ENCODE measurements at places on chromosomes 2 and 18.

GRCh38 chr18:1294229-1294628 is 389.6 kb downstream of the ADCYAP1 start:
- no peak for DNase-seq

DNA sequence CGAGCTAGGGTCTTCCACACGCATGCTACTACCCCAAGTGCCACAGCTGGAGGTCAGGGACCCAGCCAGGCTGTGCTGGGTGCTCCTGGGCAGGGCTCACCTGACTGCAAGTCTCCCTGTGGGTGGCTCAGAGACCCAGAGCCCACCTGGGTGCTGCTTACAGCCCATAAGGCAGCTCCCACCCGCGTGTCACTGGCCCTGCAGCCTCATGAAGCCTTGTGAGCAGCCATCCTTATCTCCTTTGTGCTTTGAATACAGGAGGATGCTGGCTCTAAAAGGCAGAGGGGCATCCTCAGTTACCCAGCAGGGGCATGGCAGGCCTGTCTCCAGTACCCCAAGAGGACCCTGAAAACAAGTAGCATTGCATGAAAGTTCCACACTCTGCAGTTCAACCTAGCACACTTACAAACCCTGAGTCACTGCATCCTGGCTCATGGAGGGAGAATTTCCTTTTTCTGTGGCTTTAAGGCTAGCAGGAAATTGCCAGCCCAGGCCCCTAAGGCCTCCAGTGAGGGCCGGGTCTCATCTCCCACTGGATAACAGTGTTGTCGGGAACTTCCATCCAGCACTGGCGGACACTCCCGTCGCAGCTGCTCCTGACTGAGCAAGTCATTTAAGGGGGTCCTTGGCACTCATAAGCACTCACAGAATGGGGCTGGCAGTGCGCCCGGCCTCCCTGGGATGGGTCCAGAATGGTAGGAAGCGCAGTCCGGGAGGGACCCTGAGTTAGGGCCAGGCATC is 137.1 kb downstream of the RPIA start:
- no peak for DNase-seq

DNA sequence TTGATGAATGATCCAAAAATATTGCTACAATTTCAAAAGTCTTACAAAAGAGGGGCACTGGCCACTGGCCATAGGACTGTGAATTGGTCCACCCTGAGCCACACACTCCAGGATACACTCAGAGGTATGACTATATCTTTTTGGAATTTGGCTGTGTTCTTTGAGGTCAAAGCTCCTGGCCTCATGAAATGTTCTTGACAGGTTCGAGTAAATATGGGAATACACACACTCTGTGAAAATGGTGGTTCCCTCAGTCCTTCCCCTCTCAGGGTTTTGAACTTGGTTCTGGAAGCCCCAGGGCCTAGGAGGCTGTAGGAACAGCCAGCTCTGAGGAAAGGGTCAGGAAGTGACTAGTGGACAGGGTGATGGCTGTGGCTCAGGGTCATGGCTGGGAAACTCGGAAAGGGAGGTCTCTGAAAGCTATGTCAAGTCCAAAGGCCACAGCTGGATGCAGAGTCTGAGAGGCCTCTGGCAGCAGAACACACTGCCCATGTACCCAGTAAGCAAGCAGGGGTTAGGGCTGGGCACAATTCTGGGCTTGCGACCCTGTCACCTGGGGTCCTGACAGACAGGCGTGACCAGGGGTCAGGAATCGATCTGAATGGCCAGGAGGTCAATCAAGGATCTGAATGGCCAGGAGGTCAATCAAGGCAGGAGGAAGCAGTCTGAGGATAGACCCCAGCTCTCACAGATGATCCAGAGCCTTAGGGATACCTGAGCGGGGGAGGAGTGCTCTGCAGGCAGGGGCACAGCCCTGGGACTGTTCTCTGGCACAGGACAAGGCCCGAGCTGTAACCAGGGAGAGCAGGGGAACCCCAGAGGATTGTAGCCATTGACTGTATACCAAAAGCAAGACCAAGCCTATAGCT is 223.4 kb upstream of the SMAD2 start:
- DNase-seq = no peak

- no peak for DNase-seq
These were observed 117.6 kb downstream of the RND3 start for GRCh38 chr2:150369862-150370261.

DNA sequence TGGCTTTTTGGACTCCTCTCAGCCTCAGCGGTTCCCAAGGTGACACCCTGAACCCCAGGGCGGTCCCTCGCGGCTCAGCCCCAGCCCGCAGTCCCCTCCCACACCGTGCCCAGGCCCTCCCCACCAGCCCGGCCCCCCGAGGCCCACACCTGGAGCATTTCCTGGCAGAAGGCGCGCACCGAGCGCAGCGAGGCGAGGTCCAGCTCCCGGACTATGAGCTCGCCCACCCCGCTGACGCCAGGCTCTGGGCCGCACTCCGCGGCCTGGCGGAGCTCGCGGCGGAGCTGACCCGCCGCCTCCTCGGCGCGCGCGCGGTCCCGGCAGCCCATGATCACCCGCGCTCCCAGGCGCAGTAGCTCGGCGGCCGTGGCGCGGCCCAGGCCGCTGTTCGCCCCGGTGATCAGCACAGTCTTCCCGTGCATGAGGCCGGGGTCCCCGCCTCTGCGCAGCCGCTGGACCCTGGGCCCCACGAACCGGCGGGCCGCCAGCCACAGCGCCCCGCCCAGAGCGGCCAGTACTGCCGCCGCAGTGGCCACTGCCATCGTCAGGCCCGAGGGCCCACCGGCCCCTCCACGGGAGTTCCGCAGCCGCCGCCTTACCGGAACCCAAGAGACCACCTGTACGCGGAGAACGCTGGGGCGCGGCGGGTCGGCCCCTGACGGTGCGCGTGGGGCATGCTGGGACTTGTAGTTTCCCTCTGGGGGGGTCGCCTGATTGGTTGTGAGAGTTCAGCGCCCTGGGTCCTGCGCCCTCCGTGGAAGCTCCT is at the start of gene RDH14:
Gene RDH14 (minus strand): TSS at position 623 of the 766 bp plus-strand sequence. CDS start 81 bp downstream, at position 542.
- peak; percentile 89 for DNase-seq

DNA sequence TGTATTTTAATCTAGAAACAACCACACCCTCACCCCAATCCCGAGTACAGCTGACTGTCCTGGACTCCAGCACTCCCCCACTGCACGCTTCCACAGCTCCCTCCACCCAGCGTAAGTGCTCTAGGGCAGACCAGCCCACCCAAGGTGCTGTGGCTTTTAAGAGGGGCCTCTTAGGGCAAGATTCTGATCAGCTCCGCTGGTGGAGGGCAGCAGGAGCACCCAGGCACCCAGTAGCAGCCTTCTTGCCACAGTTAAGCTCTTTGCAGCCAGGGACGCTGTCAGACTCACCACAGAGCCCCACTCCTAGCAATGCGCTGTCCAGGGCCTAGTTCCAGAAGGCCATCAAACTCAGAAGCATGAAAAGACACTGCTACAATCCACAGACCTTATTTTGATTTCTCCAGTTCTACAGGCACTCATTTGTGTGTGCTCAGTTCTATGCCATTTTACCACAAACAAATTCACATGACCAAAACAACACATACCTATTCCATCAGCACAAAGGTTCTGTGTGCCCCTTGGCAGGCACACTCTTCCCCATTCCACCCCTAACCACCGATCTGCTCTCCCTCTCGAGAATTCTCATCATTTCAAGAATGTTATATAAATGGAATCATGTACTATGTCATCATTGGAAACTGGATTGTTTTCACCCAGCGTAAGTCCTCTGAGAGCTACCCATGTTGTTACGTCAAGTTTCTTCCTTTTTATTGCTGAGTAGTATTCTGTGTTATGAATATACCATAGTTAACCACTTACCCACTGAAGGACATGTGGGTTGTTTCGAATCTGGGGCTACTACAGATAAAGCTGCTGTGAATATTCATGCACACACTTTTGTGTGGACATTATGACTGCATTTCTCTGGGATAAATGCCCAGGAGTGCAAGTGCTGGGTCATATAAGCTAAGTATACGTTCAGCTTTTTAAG is 40.4 kb downstream of the PTPN2 start:
- DNase-seq = no peak

DNA sequence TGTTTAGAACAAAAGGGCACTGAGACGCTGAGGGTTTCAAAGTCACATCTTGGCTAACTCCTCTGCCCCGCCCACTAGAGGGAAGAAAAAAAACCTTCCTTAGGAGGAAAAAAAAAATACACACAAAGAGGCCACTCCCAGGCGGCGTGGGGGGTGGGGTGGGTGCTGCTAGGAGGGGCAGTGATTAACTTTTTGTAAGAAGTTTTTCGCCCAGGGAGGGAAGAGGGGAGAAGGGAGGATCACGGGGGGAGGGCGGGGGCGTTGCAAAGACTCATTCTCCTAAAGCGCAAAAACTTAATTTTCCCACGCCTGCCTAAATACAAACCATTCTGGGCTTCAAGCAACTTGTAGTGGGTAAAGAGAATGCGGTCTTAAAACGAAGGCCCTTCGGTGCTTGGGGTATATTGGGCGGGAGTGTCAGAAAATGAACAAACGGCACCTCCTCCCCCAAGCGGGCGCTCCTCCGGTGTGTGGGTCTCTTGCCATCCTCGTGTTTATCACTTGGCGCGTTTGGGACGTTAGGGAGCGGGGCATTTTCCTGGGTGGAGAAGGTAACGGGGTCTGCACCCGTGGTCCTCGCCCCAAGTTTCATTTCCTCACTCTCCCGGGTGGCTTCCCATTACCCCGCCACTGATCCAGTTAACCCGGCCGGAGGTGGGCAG is 1.7 kb downstream of the CXCR4 start:
- DNase-seq = peak; percentile 67

DNA sequence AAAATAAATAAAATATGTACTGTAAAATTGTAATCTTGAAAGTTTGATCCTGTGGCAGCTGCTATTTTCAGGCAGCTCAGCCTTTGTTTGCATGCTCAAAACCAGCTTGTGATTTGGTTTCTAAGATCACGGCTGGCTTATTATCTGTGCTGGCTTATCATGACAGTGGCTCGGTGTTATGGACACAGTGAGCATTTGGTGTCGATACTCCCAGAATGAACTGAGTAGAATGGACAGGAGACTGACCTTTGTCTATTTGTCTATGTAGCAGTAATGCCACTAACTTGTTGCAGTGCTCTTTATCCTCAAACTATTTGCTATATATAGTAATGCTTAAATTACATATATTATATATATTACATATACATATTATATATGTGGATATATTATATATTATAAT is 58.8 kb downstream of the NEDD4L start:
- no peak for DNase-seq

GRCh38 chr2:129252781-129253460 is 726.5 kb upstream of the RAB6C start:
- DNase-seq = no peak

- no peak for DNase-seq
These were observed 27.8 kb upstream of the COL6A3 start for GRCh38 chr2:237441605-237442274.

DNA sequence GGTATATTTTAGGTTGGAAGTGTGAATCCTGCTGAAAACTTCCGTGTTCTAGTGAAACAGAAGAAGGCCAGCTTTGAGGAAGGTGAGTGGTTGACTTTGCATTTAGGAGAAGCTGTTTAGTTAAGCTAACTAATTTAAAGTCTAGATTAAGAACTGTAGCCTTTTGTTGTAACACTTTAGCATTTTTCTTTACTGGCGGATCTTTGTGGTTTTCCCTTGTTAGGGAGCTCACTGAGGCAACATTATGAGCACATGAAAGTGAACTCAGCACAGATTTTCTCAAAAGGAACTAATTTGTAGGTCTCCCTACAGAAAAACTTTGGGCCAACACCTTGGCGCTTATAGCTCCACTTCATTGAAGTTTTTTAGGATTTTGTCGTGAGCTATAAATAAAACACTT is 52.8 kb downstream of the XRCC5 start:
- DNase-seq = no peak

- DNase-seq = no peak
These were observed 86.4 kb downstream of the NCOA1 start for GRCh38 chr2:24577481-24577880.

DNA sequence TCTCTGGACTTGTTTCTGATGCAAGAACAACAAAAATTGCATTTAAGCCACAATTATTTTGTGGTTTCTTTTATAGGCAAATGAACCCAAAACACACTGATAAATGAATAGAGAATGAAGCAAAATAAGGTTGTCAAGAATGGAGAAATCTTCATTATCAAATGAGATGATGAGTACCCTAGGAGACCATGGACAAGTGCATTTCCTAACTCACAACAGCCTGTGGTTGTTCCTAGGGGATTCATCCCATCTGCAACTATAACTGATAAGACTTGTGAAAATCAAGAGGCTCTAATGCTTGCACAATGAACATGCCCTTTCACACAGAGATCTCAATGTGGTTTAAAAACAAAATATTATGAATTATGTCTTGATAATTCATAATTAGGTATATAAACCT is 159.9 kb downstream of the PDE1A start:
- no peak for DNase-seq

GRCh38 chr2:234329202-234329960 is 167.5 kb downstream of the ARL4C start:
- no peak for DNase-seq

DNA sequence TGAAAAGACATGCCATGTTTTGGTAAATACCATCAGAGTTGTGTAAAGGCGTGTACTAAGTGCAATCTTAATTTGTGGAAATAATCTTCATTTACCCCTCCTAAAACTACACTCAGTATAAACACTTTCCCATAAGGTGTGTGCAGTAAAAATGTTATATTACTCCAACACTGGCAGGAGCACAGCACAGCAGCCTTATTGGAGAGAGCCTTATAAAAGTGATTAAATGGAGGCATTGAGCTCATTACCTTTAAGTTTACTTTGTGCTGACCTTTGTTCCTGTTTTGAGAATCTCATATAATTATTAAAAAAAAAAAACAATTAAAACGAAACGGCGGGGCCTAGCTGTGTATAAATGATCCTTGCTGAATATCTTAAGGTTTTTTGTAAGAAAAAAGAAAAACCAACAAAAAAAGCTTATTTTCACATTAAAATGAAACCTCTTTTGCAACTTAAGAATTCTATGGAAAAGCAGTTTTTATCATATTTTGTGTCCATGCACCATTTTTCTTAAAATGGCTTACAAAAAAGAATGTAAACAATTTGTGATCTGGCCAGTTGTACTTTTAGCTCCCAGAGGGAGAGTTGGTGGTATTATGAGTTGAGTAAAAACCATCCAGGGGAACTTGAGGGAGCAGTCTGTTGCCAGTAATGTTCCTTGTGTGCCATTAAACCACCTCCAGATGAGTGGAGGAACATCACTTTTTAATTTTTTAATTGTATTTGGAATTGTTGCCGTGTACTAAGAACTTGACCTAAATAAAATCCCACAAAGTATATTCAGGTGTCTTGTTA is 103.4 kb downstream of the ABI2 start:
- DNase-seq = no peak

DNA sequence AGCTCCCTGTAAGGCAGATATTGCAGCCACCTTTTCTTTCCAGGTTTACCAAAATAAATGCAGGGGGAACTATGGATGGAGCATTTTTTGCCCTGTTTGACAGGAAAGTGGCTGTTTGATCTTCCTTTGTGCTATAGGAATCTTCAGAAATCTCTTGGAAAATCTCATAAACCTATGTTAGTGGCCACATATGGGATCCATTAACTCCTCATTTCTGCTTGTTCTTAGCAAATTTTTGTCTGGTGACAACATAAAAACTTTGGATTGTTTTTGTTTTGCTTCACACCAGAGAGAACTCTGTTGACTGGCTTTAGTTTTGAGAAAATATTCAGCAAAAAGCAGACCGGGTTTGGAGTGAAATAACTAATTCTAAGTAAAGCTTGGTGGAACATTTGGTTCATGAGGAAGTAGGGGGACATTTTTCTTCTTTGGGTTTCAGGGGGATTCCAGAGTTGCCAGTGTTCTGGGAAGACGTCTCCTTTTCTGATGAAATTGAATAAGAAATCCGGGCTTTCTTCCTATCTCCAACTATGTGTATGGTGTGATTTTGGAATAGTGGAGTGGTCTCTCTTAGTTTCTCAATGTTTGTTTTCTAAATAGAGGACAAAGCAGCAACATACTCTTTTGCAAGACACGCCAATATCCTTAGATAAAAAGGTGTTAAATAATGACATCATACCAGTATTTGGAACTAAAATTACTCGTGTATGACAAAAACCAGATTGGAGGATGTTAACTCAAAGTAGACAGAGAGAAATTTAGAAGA is 174.4 kb downstream of the ICOS start:
- DNase-seq = no peak
